Endothelial cell of umbilical vein (primary cell): ENCODE measurements at places on chromosomes 4 and X.
A peak's percentile ranks its signal among the peaks of the same experiment; 100 is the strongest.

DNA sequence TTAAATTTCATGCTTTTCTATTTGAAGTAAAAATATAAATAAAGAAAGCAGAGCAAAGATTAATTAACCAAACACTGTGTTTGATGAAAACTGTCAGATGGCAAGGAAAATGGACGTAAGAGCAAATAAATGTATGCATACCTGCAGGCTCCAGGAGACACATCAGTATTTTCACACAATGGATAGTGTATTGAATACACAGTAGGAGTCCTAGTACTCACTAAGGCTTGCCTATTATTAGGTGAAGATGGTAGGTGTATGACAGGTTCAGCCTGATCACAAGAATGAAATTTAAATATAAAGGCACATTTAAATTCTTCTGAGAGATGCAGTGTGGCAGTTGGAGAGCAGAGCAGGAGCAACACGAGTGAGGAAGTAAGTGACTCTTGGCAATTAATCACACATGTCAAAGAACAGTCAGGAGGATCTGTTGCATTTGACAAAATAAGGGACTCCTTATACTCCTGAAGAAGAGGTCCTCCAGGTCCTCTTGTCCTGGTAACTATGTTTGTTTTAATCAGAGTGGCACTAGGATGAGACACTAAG lies 106.0 kb upstream of the NDST4 start:
- no peak for DNase-seq

- DNase-seq, result peak; percentile 86
Observed at GRCh38 chr4:122783301-122784215, 43.1 kb upstream of the FGF2 start.

DNA sequence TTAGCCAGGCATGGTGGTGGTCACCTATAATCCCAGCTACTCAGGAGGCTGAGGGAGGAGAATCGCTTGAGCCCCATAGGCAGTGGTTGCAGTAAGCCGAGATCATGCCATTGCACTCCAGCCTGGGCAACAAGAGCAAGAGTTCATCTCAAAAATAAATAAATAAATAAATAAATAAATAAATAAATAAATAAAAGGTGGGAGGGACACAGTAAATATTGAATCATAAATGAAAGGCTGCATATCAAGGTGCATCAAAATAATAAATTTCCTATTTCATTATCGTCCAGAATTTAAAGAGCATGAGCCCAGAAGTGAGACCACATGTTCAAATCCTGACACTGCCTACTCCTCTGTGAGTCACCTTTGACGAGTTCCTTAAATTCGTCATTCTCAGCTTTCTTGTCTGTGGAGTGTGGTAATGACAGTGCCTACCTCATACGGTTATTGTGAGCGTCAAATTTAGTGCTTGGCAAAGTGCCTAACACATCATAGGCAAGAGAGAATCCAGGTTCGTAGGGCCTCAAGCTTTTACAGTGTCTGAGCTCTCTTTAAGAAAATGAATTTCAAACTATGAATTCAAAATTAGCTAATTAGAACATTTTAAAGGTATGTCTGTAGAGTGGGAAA lies 49.9 kb downstream of the IL15 start:
- DNase-seq, result peak; percentile 70

- DNase-seq, result no peak
Observed at GRCh38 chr4:184416913-184417734, 57.2 kb downstream of the IRF2 start.

DNA sequence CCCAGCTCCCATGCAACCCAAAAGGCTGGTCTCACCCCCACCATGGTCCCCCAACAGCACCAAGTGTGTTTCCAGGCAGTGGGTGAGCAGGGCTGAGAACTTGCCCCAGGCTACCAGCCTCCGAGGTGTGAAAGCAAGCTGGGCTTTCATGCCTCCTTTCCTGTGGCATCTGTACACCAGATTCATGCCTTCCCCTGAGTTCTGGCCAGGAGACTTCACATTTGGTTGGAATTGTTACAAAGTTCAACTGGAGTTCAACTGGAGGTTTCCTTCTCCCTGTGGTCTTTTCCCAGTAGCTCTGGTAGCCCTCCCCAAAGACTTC lies 77.6 kb upstream of the RAB40AL start:
- no peak for DNase-seq

GRCh38 chr4:55928846-55929245 lies 19.9 kb upstream of the CEP135 start:
- no peak for DNase-seq

DNA sequence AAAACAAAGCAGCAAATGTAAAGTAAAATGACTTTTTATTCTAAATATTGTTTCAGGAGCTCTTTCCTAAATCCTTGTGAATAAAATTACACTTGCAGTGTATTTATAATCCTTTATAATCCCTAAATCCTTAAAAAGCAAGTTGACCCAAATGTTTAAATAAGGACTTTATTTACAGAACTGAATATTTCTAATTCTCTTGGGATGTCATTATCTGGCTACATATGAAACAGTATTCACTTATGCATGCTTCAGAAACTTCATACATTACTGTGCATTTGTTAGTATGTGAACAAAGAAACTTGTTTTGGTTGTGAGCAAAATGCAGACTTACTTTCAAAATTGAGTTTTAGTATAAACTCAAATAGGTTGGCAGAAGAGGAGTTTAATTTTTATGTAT lies 49.2 kb downstream of the PTTG2 start:
- no peak for DNase-seq

- no peak for DNase-seq
Observed at GRCh38 chr4:161496-162284, 37.4 kb downstream of the ZNF718 start.

- DNase-seq, result no peak
Observed at GRCh38 chrX:69010339-69010738, 154.9 kb downstream of the PJA1 start.

- peak; percentile 36 for DNase-seq
Observed at GRCh38 chr4:41257257-41257901, 651 bp downstream of the UCHL1 start.

DNA sequence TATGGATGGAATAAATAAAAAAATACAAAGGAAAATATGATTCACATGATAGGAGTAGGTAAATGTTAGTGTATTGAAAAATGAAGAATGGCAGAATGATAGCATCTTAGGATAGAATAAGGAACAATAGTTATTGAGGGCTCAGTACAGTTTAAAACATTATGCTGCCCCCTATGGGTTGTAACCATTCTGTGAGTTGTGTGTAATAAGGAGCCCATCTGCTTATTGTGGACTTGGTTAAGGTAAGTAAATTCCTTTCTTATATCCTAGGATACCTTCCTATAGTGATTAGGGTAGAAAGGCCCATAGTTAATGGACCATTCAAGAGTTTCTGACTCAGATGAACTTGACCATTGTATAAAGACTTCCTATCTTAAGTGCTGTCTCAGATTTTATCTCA lies 195.8 kb downstream of the PDHA2 start:
- peak; percentile 49 for DNase-seq

GRCh38 chrX:103699243-103699642 lies 11.5 kb upstream of the TMEM31 start:
- DNase-seq, result no peak

- no peak for DNase-seq
Observed at GRCh38 chr4:77418333-77418732, 187.3 kb upstream of the CXCL13 start.

GRCh38 chrX:54182194-54182863 lies 725 bp downstream of the FAM120C start:
- DNase-seq, result peak; percentile 47

- no peak for DNase-seq
Observed at GRCh38 chr4:150224896-150225591, 146.8 kb downstream of the DCLK2 start.

DNA sequence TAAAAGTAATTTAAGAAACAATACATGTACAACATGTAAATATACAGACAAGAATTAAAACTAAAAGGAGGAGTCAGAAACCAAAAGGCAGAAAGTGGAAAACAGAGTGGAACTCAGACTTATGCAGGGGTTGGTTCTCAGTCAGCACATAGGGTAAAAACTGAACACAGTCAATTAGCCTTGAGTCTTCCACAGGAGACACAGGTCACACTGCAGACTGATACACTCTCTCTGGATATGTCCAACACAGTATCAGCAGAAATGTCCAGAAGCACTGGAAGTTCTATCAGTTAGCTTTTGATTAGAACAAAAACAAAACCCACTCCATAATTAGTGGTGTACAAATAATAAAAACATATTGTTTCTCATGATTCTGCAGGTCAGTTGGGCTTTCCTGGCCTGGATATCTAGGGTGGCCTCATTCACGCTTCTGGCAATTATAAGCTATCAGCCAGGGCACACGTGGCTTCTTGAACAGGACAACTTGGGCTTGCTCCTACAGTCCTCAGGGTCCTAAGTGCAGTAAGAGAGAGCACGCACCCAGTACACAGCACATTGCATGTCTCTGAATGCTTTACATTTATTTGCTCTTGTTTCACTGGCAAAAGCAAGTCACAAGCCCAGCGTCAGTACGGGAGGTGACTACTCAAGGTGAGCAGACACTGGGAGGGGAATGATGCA lies 21.6 kb downstream of the TEC start:
- no peak for DNase-seq

- DNase-seq, result peak; percentile 27
Observed at GRCh38 chrX:155094468-155095061, 23.3 kb downstream of the BRCC3 start.

DNA sequence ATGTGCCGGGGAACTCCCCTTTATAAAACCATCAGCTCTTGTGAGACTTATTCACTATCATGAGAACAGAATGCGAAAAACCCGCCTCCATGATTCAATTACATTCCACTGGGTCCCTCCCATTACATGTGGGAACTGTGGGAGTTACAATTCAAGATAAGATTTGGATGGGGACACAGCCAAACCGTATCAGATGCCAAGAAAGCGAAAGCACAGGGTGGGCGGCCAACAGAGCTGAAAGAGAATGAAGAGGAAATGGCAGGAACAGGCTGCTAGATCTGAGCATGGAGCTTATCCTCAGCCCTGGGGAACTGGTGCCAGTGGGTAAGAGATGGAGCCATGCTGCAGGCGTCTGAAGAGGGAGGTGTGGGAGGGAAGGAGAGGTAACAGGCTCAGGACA lies 117.7 kb upstream of the PNPLA4 start:
- no peak for DNase-seq

- DNase-seq, result peak; percentile 41
Observed at GRCh38 chr4:76772498-76773106, 125.3 kb downstream of the SOWAHB start.

DNA sequence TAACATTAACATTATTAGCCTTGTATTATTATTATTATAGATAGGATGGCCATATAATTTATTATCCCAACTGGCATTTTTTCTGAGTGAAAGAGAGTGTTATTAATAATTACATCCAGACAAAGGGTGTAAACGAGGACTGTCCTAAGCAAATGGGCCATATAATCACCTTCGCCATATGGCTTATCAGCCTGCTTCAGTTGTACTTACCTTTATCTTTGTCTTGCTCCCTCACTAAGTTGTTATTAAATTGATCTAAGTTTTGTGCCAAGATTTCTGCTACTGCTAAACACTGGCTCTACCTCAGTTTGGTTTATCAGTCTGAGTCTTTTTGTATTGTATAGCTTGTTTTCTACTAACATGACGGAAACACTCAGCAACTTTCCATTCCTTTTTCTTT lies 76.9 kb downstream of the STIM2 start:
- DNase-seq, result no peak

DNA sequence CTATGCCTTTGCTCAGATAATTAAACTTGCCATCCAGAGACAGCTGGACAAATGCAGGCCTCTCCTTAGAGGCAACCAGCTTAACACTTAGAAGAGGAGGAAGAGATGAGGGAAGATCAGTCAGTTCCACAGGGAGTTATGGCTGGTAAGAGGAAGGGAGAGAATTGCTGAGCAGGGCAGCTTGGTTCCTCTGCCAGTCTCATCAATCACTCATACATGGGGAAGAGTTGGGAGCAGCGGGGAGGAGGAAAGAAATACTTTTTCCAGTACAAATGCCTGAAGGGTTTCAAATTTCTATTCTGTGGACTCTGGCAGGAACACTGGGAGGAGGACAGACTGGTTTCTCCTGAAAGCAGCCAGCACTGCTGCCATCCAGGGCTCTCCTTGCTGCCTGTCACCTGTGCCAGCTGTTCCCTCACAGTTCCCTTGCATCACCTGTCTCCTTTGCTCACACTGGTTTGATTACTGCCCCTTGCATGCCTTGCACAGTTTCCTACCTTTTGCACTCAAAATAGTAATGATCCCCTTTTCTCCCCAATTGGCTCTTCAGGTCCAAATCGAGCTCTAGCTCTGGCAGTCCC lies 59.5 kb downstream of the PGRMC2 start:
- no peak for DNase-seq

DNA sequence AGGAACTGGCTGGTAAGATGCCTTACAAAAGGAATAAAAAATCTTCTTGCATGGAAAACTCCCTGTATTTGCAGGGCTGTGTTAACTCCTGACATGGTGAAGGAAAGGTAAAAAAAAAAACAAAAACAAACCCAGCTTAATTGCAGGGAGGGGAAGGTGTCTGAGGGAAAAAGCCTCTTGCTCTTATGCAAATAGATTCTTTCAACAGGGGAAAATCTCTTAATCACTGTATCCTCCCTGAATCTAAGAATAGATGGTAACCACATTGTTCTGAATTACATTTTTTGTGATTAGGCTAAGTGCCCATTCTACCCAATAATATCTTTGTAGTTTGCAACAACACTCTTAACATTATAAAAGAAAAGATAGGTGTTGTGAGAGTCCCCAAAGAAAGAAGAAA lies 172.6 kb downstream of the RBM46 start:
- no peak for DNase-seq

GRCh38 chr4:24730256-24731001 lies 64.9 kb upstream of the SOD3 start:
- no peak for DNase-seq

- no peak for DNase-seq
Observed at GRCh38 chrX:38634665-38635064, 73.3 kb downstream of the TSPAN7 start.

GRCh38 chr4:76987153-76987591 lies 37.6 kb downstream of the SEPTIN11 start:
- no peak for DNase-seq

DNA sequence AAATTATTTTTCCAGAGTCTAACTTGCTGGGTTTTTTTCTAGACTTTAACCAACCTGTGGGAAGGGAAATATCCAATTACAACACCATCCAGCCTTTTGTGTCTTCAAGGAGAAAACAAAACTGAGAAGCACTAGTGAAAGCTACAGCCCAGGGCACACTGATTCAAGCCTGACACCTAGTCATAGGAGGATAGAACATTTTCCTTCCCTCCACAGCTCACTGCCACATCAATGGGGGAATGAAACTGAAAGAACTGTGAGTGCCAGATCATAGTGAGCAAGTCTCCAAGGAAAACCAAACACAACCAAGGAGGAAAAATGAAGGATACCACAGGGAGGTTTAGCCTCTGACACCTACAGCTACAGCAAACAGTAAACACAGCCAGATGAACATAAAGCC lies 43.3 kb upstream of the MAGEA8 start:
- DNase-seq, result no peak

GRCh38 chr4:1218634-1219565 lies 30.0 kb downstream of the CTBP1 start:
- DNase-seq, result no peak
